ENCODE measurements at places on chromosomes 16 and 17.

DNA sequence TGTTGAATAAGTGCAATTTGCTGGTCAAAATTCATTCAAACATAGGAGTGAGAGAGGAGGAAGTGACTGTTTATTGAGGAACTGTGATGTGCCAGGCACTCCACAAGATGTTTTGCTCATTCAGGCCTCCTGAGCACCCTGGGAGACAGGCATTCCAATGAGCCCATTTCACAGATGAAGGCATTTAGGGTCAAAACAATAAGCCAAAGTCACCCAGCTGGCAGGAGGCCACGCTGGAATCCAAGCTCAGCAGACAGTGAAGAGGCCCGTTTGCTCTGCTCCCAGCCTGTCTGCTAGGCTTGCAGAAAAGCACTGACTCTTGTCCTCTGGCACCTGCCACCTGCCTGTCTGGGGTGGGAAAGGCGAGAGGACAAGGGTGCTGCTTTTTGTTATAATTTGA lies 10.1 kb upstream of the SLC25A39 start:
- no peak for DNase-seq

- DNase-seq, result peak; percentile 7
Observed at GRCh38 chr16:3235856-3236669, 1.1 kb upstream of the ZNF200 start.

GRCh38 chr16:65994291-65994690 lies 372.2 kb upstream of the CDH5 start:
- DNase-seq, result no peak

- peak; percentile 63 for DNase-seq
Observed at GRCh38 chr17:17021194-17021863, 20.9 kb upstream of the MPRIP start.

- no peak for DNase-seq
Observed at GRCh38 chr16:31453255-31454204, 5.8 kb upstream of the ARMC5 start.

GRCh38 chr17:79438546-79439334 lies 172.1 kb downstream of the RBFOX3 start:
- DNase-seq, result no peak

DNA sequence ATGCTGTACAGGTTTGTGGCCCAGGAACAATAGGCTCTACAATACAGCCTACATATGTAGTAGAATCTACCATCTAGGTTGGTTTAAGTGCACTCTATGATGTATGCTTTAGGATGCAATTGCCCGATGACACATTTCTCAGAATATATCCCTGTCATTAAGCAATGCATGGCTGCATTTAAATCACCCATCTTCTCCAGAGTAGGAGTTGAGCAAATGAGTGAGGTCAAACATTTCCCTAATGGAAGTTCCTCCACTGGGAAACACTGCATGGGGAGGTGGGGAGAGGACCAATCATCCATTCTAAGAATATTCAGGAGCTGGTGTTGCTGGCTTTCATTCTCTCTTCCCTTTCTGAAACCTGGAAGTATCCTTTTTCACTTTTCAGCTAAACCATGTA lies 2.0 kb upstream of the PCTP start:
- no peak for DNase-seq

GRCh38 chr17:62626719-62627218 lies 701 bp upstream of the MRC2 start:
- DNase-seq, result no peak

DNA sequence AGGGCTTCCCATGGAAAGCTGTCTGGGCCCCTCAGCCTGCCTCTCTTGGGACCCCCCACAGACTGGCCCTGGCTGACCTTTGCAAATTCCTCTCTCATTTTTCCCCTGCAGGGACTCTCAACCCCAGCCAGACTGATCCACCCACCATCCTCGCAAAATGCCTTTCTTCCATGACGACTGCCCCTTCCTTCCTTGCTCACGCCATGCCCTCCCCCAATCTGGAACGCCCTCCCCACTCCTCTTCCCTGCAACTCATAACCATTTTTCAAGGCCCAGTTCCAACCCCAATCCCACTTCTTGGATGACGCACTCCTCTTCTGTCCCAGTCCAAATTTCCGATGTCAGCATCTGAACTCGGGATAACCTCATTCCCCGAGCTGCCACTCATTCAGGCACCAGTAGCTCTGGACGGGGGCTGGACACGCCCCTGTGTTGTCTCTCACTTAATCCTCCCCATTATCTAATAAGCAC lies 1.3 kb upstream of the DNAI2 start:
- peak; percentile 46 for DNase-seq

GRCh38 chr17:9090641-9091096 lies 69.4 kb downstream of the NTN1 start:
- no peak for DNase-seq

DNA sequence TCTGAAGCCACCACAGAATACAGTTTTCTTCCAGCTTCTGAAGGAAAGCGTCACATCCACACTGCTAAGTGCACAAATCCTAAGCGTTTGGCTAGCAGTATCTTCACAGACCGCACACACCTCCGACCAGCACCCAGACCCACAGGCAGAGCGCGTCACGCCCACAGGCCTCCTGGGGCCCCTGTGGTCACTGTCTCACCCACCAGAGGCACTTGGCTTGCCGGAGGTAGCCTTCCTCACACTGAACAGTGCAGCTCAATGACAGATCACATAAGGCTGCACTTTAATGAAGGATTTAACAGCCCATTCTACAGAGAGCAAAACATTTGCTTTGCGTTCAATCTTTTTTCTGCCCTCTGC lies 21.2 kb downstream of the SPHK1 start:
- no peak for DNase-seq

DNA sequence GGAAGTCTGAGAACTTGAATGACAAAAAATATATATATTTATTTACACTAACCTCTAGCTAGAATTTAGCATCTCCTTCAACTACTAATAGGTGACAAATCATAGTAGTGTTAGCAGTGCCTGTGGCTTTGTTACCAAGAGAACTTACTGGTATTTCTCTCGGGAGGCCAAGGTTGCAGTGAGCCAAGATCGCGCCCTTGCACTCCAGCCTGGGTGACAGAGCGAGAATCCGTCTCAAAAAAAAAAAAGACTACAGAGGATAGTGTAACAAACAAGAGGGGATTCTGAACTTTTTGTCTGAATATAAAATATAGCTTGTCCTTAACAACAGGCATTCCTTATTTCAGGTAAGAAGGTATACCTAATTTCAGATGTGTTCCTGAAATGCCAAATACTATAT lies 1.3 kb upstream of the SUZ12 start:
- DNase-seq, result no peak

DNA sequence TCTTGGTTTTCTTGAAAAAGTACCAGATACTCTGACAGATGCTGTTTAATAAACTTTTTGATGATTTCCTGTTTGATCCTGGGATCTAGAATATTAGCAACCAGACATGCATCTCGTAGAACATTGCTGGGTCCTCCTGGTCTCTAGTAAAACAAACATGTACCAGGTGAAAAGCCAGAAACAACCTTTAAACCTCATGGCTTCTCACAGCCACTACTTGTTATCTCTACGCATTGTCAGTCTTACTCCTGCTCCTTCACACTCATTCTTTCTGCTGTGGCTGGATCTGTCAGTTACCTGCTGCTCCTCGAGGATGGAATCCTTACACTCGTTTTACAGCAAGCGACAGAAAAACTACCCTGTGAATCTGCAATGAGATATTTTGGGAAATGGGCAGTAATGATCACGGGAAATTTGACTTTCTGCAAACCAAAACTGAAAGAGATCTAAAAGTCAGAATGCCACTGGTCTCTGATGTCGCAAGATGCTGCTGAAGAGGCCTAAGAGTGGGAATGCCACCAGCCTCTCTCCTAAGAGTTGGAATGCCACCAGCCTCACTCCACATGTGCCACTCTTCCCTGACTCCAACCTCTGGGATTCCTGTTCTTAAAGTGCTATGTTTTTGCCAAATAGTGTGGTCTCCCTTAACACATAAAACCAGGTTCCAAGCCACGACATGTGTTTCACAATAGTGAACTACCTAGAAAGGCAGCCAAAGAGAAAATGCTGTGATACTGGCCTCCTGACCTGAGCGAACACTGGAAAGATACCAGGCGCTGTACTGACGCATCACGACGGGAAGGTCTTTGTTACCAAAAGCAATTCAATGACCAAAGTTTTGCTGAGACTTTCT lies 86.3 kb downstream of the VPS53 start:
- DNase-seq, result no peak

- DNase-seq, result no peak
Observed at GRCh38 chr17:75645889-75646637, 12.8 kb downstream of the SMIM5 start.

GRCh38 chr16:86110134-86110533 lies 211.2 kb downstream of the IRF8 start:
- DNase-seq, result no peak

- no peak for DNase-seq
Observed at GRCh38 chr16:27723711-27724481, 174.0 kb downstream of the KATNIP start.

DNA sequence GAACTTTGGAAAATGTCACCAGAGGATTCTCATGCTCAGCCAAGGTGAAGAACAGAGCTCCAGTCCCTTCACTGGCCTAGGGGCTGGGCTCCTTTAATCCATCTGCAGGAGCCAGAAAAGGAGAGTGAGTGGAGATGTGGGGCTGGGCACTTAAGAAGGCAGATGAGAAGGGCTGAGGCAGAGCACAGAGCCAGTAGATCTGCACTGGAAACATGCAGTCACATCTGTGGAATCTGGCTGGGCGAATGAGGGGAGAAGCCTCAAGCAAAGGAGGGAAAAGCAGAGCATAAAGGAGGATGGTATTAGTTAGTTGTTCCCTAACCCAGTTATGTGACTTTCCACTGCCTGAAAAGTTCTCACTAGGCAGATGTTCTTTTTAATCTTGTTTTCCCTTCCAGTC lies 50.4 kb upstream of the BCAR1 start:
- DNase-seq, result no peak

GRCh38 chr17:15885770-15886169 lies 59.2 kb upstream of the ADORA2B start:
- no peak for DNase-seq

DNA sequence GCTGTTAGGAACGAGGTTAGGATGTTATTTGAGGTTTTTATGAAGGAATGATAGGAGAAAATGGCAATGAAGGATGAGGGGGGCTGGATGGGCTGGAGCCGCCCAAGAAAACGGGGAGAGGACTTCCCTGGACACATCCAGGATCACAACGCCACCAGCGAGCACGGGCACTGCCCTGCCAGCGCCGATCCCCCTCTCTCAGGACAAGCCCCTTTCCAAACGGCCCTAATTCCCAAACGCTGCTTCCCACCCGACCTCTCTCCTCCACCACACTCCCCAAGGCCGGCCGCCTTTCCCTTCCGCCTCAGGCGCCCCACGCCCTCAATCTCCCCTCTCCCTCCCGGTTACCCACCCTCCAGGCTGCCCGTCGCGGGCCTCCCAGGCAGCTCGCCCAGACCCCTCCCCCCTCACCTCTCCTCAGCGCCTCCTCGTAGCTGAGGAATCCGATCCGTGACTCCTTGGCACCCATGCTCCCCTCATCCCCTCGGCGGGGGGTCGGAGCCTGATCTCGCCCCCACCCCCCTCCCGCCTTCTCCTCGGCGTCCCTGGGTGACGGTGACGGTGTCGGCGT lies 377 bp downstream of the USP32 start:
- peak; percentile 82 for DNase-seq

GRCh38 chr16:1318268-1318545 lies 8.8 kb downstream of the UBE2I start:
- no peak for DNase-seq

DNA sequence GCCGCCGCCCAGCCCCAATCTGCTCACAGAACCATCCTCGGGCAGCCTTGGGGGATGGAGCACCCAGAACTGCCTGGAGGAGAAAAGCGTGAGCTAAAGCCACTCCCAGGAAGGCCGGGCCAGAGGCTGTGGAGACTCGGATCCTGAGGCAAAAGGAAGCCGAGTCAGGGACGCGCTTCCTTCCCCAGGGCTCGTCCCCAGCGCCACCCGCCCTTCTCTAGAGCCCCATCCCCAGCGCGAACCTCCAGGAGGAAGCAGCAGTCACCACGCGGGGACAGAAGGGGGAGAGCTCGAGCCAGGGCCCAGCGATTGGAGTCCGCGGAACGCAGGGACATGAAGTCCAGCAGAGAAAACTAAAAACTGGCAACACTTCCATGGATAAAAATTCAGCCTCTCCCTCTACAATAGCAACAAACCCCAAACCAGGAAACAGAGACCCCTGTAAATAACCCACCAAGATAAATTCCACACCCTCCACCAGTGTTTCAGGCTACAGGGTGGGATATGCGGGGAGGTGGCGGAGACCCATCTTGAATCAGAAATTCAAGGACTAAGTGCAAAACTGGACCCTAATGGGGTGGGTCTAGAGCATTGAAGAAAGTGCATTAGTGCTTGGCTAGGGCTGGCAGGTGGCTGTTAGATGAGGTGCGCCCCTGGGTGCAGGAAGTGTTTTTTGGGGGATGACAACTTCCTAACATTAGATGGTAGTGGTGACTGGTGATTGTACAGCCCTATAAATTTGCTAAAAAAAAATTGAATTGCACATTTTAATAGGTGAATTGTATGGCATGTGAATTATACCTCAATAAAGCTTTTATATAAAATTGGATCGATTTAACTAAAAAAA lies 116.1 kb upstream of the METRNL start:
- peak; percentile 78 for DNase-seq

DNA sequence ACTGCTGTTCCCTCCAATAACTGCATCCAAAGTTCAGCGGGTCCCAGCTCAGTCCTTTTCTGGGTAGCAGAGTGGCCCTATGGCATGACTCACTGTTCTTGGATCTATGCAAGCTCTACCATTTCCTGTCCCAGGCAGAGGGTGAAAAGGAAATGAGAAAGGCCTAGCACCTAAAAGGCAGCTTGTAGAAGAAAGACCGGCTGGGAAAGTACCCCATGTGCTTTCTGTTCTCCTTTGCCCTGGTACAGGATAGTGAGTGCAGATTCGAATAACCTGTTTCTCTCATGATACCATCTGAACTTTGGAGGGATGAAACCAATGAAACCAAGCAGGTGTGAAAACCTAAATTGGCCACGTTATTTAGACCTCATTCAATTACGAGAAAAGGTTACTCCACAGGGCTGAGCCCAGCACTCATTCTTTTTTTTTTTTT lies 12.7 kb upstream of the HASPIN start:
- no peak for DNase-seq

GRCh38 chr17:74080656-74081582 lies 122.6 kb upstream of the RPL38 start:
- no peak for DNase-seq

DNA sequence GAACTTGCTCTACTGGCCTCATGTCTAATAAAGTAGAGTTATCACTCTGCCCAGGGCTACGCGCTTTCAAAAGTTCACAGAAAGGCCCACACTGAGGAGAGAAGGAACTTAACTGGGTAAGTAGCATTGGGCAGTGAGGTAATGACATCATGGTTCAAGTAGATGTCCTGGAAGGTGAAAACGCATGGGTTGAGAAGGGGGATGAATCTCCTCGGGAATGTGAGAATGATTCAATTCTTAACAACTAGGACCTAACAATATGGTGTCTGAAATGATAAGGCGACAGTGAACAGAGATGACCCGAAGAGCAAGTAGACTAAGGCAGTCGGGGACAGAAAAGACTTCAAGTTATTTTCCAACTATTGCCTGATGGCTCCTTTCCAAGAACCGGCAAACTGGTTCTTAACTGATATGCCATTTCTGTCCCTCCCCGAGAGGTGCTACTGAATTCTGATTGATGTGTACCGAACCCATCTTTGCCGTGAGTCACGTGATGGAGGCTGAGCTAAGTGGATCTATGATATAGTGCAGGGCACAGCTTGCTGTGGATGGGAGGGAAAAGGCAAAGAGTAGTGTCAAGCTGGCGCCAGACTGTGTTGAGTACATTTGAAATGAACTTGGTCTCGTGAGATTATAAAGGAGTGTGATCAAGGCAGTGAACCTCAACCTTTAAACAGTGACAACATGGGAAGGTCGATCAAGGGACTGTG lies 44.1 kb downstream of the MARCHF10 start:
- DNase-seq, result no peak

Data from retina (tissue), 1 donor.